GM12865 (cell line): ENCODE measurements at places on chromosomes 7 and 10.

- DNase-seq, result no peak
These were observed 29.4 kb upstream of the UTF1 start for GRCh38 chr10:133200621-133201031.

- DNase-seq, result no peak
These were observed 81.6 kb downstream of the ARHGAP22 start for GRCh38 chr10:48523212-48523819.

- DNase-seq, result peak; percentile 18
These were observed 61.9 kb downstream of the TES start for GRCh38 chr7:116271963-116272886.

DNA sequence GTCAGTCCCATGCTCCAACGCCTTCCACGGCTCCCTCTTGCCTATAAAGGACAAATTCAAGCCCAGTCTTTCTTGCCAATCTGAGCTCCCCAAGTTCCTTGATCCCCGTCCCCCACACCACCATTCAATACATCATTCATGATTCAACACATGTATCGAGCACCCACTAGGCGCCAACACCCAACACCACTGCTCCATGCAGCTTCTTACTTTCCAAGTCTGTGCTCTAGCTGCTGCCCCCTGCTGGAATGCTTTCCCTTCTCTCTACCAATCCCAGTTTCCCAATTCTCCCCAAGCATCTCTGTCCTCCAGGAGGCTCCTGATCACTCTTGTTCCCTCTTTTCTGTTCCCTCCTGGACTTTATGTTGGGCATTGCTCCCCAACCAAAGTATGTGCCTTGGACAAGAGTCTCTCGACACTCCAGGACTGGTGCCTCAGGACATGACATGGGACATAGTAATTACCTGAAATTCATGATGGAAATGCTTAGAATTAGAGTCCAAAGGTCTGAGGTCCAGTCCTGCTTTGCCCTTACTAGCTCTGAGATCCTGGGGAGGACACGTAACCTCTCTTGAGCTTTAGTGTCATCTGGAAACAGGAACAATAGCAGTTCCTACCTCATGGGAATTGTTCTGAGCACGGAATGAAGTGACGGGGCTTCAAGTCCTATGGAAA lies 172.7 kb downstream of the NEURL1 start:
- DNase-seq, result peak; percentile 24

DNA sequence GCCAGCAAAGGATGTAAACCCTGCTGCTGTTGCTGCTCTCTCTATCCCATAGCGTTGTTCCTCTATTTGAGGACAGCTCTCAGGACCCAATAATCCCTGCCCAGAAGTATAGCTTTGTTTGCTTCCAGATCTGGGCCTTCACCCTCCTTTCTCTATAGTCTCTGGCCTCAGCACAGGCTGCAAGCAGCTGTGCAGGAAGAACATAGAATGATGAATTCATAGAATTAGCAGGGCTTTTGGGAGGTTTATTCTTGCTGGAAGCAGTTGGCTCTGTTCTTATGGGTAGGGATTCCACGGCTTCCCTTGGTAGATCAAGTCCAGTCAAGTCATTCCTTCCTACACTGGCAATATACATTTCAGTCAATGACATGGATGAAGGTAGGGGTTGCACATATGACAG lies 354.7 kb downstream of the HPSE2 start:
- DNase-seq, result no peak

DNA sequence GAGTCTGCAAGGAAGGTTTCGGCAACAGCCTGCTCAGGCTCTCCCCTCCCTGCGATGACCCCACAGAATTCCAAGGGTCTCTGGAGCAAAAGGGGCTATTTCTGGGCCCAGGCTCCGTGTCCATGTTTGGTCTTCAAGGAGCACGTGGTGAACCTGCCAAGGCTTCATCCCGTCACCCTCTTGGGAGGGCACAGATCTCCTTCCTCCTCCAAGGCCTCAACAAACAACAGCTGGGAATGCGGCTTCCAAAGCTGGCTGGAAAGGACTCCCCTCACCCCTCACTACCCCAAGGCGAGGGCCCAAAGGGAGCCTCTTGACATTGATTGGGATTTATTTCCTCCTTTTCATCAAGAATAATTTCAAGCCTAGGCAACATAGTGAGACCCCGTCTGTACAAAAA lies 14.0 kb upstream of the KPNA7 start:
- no peak for DNase-seq

DNA sequence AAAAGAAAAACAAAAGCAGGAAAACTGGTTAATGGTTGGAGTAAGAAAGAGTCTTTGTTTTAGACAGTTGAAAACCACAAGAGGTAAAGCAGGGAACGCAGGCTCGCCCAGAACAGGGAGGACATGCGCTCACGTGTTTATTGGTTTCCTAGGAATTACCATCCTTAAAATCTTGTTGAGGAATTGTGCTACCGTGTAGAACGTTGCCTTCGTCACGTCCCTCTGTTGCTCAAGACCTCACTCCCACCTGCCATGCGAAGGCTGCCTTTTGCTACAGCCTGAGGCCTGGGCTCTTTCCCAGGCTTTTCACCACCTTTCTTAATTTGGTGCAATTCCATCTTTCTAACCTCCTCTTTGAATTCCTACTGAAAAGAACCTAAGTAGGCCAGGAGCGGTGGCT lies 61.6 kb upstream of the CAMK1D start:
- no peak for DNase-seq

GRCh38 chr7:94393246-94394108 lies 1.2 kb upstream of the COL1A2 start:
- no peak for DNase-seq

DNA sequence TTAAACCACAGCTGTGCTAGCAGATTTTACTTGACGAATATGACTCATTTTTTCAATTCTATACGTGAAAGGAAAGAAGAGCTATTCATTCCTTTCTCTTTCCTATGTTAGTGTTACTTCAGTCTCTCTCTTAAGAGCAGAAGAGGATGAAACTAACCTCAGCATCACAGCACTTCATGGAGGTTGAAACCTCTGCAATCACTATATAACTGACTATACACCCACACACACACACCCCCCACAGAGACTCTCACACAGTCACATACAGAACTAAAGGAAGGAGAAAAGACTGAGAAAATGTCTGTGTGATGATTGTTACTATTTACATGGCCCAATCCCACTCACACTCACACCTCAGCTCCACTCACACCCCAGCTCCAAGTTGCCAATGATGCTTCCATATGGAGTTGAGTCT lies 104.2 kb downstream of the KIF20B start:
- DNase-seq, result peak; percentile 75

GRCh38 chr7:135980665-135981180 lies 3.6 kb upstream of the MTPN start:
- peak; percentile 94 for DNase-seq

DNA sequence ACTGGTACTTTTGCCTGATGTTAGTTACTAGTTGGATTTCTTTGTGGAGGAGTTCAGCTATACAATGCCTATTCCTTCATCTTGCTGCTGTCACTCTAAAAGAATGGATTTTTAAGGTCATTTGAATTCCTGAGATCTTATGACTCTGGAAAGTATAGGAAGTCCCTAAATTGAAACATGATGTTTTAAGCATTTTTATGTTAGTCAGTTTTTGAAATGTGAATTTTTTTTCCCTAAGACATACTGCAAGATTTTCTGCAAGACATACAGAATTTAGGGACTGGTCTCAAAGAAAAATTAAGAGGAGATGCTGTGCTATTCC lies 355.8 kb downstream of the SUGCT start:
- DNase-seq, result no peak

- DNase-seq, result no peak
These were observed 14.9 kb upstream of the PAXIP1 start for GRCh38 chr7:155017834-155018233.
